ENCODE measurements at places on chromosomes 11 and 22.
A peak's percentile ranks its signal among the peaks of the same experiment; 100 is the strongest.

GRCh38 chr11:60145677-60146076 lies 37.2 kb downstream of the MS4A6A start:
- DNase-seq = no peak

- DNase-seq = no peak
Measured at GRCh38 chr11:59204746-59205145, 8.0 kb downstream of the MPEG1 start.

- no peak for DNase-seq
Measured at GRCh38 chr11:44301564-44302271, 8.2 kb downstream of the ALX4 start.

GRCh38 chr11:126919147-126919823 lies 81.3 kb downstream of the KIRREL3 start:
- no peak for DNase-seq

DNA sequence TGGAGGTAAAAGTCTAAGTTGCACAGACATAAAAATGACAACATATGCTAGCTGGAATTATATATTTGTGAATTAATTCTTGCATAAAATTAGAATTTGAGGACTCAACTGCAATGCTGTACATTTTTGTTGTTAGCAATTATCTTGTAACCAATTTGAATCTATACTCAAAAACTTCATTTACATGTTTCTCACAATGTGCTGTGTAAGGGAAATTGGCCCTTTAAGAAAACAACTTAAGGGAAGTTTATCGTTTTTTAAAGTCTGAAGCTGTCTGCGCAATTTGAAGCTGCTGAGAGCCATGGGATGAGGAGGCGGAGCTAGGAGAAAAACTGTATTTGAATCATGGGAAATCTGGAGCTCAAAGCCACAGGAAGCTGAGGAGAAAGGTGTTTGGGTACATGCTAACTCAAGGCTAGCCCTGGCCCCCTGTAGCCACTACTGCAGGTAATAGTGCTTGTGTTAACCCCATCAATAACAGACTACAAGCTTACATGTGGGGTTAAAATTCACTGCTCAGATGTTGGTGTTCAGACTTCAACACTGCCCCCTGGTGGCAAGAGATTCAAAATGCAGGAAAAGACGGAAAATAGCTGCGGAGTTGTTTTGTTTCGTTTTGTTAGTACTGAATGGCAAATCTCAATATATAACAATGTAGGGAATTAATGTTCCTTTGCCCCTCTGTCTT lies 126.1 kb downstream of the BRD1 start:
- DNase-seq = no peak

DNA sequence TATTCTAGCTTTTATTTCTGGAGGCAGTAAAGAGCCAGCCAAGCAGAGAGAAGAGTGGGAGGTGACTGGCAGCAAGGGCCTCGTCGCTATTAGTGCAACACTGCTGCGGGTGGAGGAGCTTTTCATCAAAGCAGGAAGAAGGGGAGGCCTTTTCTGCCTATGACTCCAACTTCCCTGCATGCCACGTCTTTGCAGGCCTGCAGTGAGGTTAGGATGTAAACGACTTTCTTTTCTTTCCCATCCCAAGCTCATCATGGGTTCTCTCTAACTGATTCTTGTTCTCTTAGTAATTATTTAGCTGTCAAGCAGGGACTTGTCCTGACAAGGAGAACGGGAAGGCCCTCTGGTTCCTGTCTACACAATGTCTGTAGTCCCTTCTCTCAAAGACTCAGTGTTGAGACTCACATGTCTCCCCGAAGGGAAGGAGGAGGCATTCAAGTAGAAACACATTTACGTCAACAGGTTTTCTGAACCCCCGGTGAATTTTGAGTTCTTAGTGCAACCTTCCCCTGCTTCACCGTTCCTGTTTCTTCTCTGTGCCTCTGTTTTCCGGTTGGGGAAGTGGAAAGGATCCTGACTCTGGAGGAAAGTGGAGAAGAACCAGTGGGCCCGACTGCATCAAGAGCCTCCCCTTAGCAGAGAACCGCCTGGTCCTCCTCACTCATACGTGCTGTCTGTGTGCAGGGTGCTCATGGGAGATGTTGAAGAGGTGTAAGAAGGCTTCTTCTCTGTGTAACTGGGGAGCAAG lies 56.9 kb downstream of the PACS1 start:
- peak; percentile 77 for DNase-seq

DNA sequence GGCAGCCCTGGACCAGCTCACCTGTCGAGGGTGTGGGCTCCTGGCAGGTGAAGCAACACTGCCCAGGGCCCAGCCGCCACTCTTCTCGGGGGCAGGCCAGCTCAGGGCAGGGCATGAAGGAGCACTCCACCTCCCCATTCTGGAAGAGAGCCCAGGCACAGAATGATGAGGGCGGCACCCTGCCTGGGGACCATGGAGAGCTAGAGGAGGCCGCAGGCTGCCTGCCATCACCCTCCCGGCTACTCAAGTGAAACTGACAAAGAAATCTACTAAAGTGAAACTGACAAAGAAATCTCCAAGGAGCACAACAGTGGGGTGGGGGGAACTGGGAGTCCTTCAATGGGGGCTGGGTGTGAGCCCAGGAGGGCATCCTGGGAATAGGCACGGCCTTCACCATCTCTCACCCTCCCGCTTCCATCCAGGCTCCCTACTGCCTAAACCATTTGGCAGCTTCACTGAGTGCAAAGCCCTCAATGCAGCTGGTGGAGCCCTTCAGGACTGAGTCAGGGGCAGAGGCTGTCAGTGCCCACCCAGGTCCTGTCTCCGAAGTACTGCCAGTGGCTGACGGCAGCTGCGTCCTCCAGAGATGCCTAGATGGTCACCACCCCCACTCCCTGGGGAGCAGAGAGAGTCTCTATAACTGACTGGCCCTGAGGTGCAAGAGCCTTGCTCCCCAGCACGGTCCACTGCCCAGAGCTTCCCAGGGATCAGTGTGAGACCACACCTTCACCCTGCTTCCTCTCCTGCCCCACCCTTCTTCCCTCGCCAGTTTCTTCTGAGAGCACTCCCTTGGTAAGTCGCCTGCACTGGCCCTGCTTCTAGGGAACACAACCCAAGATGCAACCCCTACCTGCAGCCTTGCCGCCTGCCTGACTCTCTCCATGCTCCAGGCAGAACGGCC lies 21.7 kb downstream of the VWCE start:
- DNase-seq = no peak

Measured in aorta (tissue), 5 donors.